HL-60 (cell line): ENCODE measurements at places on chromosomes 6 and 20.

DNA sequence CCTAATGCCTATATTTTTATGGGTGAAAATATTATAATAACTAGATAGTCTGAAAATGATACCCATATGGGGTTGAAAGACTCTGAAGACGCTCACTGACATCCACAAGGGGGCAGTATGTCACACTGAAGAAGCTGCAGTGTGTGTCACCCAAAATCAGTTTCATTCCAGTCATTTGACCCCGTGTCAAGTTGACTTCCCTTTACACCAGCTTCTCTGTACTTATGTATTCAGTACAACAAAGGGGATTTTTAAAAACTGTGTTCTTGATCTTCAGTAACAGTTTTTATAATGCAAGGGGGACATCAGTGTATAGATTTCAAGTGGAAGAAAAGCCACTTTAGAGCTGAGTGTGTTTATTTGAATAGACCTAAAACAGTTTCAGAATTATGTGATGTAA lies 19.3 kb downstream of the FAXC start:
- DNase-seq: peak; percentile 70

- DNase-seq: no peak
These were observed 974.0 kb upstream of the GJE1 start for GRCh38 chr6:141158740-141159139.

- peak; percentile 33 for DNase-seq
These were observed 897 bp downstream of the RANBP9 start for GRCh38 chr6:13710552-13711323.

- DNase-seq: no peak
These were observed 184.1 kb downstream of the MBOAT1 start for GRCh38 chr6:20028143-20028542.

DNA sequence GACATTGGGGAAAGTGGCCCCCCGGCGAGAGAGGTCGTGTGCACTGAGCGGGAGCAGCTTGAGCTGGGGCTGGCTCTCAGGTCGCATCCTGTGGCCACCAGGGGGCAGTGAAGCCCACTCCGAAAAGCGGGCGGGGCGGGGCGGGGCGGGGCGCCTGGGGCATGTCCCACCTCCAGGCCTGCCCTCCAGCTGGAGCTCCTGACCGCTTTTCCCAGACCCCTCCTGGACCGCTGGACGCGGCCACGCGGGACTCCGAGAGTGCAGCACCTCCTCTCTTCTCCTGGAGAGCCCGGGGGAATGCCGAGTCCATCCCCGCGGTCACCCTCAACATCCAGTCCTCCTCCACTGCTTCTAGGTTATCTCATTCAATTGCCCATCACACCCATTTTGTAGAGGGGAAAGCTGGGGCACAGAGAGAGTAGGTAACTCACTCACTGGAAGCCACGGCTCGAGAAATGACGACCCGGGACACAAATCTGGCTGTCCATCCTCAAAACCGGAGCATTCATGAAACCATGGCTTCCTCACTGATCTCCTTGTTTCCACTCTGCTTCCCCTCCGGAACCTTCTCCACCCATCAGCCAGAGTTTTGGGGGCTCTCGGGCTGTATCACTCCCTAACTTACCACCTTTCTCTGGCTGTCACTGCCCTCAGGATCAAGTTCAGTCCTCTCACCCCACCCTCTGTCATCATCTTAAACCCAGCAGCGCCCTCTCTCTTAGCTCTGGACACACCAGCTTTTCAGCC lies 24.1 kb downstream of the COX4I2 start:
- DNase-seq: peak; percentile 62
